ENCODE measurements at places on chromosomes 2 and 18. TPM values are rescaled to one million over a fixed set of nuclear protein-coding genes. Genes with fewer than 3 reads are reported as not detected.

DNA sequence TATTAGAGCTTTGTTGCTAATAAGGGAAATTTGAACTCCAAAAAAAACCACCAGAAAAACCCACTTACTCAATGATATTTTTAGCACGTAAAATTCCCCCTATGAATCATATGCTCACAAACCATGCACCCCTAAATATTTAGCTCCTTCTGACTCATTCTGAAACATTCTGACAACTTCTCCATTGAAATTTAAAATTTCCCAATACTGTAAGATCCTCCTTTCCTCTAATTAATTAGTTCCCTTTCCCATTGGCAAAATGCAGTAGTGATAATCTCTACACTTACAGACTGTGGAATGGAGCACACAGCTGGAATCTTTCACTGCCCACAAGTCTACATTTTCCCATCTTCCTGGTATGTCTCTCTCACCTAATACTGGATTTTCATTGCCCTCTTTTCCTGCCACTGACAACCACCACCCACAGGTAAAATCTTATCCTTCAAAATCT lies 215.8 kb upstream of the ACVR2A start:
- no peak for DNase-seq

GRCh38 chr18:55452123-55452611 lies 135.8 kb downstream of the TCF4 start:
- DNase-seq, result no peak

GRCh38 chr2:178123163-178123562 lies 10.9 kb downstream of the RBM45 start:
- no peak for DNase-seq

GRCh38 chr2:174974131-174974530 lies 31.1 kb downstream of the CHN1 start:
- DNase-seq, result no peak

DNA sequence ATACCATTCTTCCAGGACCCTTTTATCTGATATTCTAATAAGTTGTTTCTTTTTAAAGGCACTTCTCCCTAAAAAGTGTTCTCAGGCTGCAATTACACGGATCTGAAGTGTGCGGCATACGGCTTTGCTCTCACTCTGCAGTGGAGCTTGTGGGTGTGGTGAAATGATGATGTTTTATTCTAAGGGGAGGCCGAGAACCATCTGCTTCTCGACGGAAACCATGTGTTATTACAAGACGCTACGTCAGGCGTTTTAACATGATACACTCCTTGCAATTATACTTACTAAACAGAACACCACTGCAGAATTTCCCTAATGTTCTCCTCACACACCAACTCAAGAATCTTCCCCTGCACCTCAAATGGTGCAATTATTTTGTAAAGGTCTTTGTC lies 34.9 kb upstream of the CTDP1 start:
- no peak for DNase-seq

DNA sequence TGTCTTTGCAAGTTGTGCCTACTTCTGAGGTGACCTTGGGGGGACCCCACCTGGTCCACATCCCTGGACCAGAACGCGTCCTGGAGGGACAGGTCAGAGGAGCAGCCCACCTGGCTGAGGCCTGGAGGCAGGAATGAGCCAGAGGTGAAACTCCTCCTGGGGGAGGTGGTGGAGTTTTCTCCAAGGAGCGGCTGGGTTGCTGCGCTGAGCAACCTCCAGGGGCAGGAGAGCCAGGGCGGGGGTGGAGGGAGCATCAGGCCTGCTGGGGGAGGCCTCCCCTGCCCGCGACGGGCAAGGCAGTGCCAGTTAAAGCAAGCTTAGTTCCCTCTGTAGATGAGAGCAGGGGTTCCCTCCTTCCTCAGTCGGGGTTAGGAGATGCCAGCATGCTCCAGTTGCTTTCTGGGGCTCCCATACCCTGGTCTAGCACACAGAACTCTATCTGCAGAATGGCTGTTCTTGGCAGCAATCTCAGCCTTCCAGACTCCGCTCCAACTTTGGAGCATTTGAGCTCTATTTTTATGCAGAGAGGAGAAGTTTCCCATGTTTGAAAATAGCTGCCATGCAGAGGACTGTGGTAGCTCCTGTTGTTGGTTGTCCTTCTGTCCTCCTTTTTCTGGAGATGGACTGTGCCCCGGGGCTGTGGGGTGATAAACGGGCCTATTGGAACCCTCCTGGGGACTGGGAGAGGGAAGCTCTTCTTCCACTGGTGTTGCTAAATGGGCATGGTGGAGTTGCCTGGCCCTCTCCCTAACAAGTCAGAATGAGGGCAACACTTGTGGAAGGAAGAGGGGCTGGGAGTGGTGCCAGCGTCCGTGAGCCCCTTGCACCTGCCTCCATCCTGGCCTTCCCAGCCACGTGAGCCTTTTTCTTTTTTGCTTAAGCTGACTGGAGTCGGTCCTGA lies 39.1 kb downstream of the B3GNT2 start:
- DNase-seq, result no peak

CREG2 gene
- 0.81 TPM for total RNA-seq

DNA sequence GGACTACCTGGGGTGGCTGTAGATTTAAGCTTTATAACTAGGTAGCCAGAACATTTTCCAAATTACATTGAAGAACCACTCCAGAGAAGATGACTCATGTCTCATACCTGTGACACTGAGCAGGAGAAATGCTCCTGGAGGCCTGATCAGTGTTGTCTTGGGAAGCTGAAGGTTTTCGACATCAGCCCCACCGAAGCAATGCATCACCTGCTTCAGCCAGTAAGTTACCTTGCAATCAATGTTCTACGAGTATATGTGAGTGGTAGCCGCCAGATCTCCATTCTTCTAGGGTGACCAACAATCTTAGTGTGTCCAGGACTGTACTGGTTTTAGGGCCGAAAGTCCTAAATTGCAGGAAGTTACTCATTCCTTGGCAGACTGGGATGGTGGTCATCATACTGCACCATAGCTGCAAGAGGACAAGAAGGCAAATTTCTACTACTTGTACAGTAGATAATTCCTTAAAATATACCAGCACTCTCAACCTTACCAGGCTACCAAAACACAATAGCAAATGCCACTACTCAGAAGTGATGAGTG lies 109.3 kb upstream of the LINC00305 start:
- no peak for DNase-seq

DNA sequence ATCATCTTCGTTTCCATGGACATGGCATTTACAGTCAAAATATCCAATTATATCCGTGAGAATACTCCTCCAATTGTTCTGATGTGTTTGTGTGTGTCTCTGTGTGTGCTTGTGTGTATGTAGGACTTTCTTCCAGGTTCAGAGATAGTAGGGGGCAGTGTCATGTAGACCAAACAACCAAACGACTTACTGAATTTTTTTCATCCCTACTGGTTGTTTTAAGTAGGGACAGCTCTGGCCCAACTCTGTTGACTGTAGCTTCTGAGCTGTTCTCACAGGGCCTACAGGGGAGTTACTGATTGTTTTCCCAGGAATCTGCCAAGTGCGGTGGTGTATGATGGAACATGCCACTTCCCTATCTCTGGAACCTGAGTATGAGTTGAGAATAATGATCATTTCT lies 69.6 kb downstream of the ETAA1 start:
- no peak for DNase-seq

Data from cardiac septum (tissue), 1 donor.